ENCODE measurements at places on chromosomes 16 and 17.

GRCh38 chr17:56648806-56649205, 55.3 kb downstream of the NOG start:
- no peak for DNase-seq

GRCh38 chr16:57238682-57239081, 6.4 kb upstream of the ARL2BP start:
- no peak for DNase-seq

DNA sequence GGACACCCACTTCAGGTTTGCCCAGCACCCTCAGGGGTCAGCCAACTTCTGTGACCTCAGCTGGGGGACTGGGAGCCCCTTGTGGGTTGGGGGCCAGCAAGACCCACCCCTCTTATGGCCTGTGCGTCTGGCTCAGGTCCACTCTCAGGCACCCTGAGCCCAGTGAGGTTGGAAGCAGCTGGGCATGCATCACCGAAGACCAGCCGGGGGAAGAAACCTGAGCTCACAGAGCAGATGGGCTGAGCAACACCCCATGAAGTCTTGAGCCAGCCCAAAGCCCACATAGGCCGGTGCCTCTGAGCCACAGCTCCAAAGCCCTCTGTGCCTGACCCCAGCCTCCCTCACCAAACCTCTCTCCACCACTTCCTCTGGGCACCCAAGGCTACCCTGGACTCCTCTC, 166.7 kb downstream of the RBFOX3 start:
- DNase-seq, result no peak

DNA sequence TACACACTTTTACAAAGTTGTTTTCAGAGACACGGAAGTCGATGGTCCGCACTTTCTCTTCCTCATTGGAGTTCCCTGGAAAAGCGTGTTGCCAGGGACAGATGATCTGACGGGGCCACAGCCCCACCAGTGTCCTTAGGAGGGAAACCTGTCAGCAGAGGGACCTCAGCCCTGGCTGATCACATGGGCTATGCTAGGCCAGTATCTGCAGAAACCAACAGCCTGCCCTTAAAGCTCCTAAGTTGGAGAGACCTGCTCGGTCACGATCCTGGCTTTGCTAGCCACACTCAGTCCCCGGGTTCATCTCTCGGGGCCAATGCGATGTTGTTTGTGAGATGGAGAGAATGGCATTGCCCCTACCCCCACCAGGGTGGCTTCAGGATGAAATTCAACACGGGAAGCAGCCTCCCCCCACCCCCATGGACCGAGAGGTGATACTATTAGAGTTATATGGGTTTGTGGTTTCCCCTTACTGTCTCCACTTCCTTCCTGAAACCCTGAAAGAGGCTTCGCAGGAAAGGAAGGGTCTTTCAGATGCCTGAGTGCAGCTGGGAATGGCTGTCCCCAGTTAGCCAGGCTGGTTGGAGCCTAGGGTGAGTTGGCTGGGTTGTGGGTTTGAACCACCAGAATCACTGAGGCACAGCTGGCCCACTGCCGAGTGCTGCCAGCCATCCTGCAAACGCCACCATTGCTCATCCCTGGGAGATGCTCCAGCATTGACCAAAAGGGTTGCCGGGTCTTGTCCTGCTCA, 16.6 kb downstream of the RMI2 start:
- no peak for DNase-seq

DNA sequence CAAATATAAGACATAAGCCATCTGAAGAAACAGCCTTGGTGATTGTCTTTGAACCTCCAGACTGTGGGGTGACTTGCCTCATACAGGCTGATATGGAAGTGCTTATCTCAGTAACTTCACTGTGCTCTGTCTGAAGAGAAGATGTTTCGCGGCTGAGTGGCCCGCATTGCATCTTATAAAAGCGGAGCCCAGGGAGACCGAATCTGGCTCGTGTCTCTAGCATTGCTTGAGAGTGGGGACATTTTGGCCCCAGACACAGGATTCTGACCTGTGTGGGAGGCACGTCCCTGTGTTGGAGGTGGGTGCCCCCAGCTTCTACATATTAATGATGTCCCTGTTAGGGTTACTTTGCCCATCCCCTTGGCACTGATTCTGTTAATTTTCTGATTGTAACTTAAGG, 66.4 kb downstream of the METRNL start:
- DNase-seq, result no peak

DNA sequence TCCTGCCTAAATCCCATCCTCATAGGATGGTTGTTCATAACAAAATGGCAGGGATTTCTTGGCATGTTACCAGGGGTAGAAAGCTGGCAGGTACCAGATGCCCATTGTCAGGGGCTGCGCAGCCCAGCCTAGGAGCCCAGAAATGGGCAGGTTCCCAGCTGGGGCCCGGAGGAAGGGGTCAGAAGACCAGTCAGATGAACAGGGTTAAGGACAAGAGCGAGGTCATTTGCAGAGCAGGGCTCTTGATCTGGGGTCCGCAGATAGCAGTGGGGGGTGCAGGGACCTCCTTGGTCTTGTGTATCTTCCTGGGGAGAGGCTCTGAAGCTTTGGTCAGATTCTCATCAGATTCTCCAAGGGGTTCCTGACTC, 52.3 kb upstream of the CDC42EP4 start:
- DNase-seq, result no peak

DNA sequence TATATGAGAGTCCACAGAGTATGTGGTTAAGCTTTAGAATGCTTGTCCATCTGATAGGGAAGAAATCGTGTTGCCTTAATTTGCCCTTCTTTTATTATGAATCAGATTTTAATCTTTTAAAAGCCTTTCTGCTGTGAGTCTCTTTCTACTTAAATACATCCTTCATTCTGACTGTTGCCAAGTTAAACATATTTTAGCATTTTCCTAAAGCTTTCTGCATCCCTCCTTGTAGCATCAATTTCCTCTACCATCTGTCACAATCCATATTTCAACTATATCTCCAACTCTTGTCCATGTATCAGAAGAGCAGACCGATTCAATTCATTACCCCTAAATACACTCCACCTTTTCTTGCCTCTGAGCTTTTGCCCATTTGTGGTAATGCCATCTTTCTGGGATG, 20.5 kb upstream of the FA2H start:
- DNase-seq, result no peak

DNA sequence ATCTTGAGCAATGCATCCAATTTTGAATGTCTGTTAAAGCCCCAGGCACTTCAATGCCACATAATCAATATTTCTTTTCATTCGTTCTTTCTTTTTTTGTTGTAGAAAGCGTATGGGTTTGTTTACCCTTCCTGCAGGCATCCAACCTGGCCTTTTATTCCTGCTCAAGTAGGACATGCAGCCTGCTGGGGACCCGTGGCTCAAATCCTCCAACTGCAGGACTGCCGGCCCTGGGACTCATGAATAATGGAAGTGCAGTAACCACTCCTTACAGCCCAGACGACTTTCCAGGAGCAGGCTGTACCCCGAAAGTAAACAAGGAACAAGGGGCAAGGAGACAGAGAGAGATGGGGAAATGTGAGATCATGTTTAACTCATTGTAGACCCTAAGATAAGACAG, 126.4 kb downstream of the SALL1 start:
- no peak for DNase-seq

DNA sequence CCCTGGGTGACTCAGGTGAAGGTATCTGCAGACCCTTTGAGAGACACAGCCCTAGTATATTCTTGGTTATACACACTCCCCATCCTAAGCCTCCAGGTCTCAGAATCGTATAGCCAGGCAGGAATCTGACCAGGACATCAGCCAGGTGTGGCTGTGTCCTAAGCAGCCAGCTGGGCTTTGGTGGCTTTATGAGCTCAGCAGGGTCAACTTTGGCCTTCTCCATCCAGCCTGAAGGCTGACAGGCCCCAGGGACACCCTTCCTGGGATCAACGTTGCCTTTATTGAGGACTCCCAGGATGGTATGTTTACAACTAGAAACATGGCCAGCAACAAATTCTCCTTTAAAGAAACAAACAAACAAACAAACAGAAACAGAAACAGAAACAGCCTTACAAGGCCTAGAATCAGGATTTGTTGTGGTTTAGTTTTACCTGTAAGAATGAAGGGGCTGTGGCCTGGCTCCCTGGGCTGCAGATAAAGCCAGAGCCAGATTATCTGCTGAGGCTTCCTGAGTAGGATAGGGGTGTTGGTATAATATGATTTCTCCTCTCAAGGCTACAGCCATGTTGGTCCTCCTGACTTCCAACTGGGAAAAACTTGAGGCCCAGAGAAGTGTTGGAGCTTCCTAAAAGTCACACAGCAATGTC, 8.5 kb downstream of the KIF19 start:
- no peak for DNase-seq

DNA sequence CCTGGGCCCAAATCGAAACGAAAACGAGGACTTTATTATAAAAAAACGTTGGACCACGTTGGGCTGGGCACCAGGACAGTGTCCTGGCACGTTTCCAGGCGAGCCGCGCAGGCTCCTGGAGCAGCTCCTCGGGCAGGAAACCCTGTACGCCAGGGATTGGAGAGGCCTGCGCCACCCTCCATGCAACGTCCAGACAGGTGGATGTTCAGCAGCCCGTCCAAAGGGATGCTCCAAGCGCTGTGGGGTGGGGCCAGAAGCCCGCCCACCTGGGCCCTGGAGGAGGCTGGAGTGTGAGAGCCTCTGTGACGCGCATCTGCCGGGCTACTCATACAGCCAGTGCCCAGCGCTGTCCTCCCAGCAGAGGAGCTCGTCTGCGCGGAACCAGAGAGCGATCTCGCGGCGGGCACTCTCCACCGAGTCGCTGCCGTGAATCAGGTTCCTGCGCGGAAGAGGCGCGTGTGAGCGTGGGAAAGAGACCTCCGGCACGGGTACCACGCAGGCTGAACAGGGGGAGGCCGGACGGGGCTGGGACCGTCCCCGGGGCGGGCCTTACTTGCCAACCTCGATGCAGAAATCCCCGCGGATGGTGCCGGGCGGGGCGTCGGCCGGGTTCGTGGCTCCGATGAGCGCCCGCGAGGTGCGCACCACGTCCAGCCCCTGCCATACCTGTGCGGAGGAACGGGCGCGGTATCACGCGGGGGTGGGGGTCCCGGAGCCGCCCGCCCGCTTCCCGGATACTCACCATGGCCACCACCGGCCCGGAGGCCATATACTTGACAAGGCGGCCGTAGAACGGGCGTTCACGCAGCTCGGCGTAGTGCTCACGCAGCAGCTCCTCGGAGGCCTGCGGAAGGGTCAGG, 785 bp downstream of the NME3 start:
- DNase-seq, result peak; percentile 55

Measured in NCI-H1105 (cell line).